ENCODE measurements at places on chromosomes 12 and 14. TPM values are rescaled to one million over a fixed set of nuclear protein-coding genes. Genes with fewer than 3 reads are reported as not detected.

Gene MIP
- polyA plus RNA-seq: not detected

Gene ATL1
- polyA plus RNA-seq: 10.5 TPM

Gene KLRB1
- 7.0 TPM for polyA plus RNA-seq

Gene PRORP
- 33.4 TPM for polyA plus RNA-seq

Gene STON2
- 53.8 TPM for polyA plus RNA-seq

Gene ASIC1
- 4.8 TPM for polyA plus RNA-seq

Gene GARIN6
- polyA plus RNA-seq: not detected

Gene NEDD8
- polyA plus RNA-seq: 189 TPM

Gene ANKS1B
- polyA plus RNA-seq: 6.3 TPM

All from left renal pelvis (tissue), 4 donors.